ENCODE measurements at places on chromosomes 2 and 18. TPM values are rescaled to one million over a fixed set of nuclear protein-coding genes. Genes with fewer than 3 reads are reported as not detected.

GRCh38 chr2:25512707-25513106 is 160.7 kb downstream of the DTNB start:
- H3K36me3 ChIP-seq = no peaks in the 10 kb centered on the region
- no peak for DNase-seq

- H3K27ac ChIP-seq = no peak overlapping the region
- H3K36me3 ChIP-seq = no peaks in the 10 kb centered on the region
- no peaks in the 10 kb centered on the region for H3K27me3 ChIP-seq
Measured at GRCh38 chr2:96965781-96966514, 20.4 kb downstream of the FAM178B start.

DNA sequence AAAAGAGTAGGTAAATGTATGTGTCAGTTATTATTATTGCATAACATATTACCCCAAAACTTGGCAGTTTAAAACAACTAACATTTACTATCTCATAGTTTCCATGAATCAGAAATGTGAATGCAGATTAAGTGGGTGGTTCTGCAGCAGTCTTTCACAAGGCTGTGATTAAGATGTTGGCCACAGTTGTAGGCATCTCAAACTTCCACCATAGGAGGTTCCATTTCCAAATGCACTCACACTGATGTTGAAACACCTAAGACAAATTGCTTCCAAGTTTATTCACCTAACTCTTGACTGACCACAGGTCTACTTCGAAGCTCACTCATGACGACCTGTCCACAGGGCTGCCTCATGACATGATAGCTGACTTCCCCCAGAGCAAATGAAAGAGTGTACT is 360.8 kb downstream of the GRB14 start:
- DNase-seq = no peak
- no peak overlapping the region for H3K27ac ChIP-seq
- H3K27me3 ChIP-seq = no peaks in the 10 kb centered on the region
- no peak overlapping the region for H3K4me3 ChIP-seq
- H3K4me1 ChIP-seq = no peaks in the 10 kb centered on the region

The UPP2 gene
- not detected for total RNA-seq

DNA sequence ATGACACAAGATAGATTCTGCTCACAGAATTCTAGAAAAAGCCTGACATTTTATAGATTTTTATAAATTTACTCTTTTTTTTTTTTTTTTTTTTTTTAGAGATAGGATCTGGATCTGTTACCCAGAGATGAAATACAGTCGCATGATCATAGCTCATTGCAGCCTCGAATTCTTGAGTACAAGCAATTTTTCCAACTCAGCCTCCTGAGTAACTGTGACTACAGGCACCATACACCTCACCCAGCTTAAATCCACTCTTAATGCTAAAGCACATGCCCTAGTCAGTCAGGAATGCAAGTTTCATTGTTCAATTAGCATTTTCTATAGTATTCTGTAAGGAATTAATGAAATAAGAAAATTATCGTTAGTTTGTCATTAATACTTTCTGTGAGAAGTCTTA is 32.1 kb upstream of the WDR75 start:
- H3K27ac ChIP-seq = no peak overlapping the region
- H3K4me1 ChIP-seq = peaks cover 22% of the 10 kb centered on the region
- no peak overlapping the region for H3K4me3 ChIP-seq
- DNase-seq = no peak

DNA sequence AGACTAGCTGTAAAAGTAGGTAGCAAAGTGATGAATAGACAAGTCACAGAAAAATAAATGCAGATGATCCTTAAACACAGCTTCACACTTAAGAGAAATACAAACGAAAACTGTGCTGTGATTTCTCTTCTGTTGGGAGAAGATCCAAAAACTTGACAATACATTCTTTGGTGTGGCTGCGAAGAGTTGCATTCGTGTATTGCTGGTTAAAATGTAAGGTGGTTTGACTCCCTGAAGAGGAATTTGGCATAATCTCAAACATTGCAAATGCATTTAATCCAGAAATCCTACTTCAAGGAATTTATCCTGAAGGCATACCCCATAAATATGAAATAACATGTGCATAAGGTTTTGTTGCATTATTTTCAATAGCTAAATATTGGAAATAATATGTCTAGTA is 7.1 kb downstream of the CCNYL1 start:
- no peak overlapping the region for H3K27ac ChIP-seq
- no peak overlapping the region for H3K4me3 ChIP-seq
- no peak for DNase-seq
- no peaks in the 10 kb centered on the region for H3K4me1 ChIP-seq

DNA sequence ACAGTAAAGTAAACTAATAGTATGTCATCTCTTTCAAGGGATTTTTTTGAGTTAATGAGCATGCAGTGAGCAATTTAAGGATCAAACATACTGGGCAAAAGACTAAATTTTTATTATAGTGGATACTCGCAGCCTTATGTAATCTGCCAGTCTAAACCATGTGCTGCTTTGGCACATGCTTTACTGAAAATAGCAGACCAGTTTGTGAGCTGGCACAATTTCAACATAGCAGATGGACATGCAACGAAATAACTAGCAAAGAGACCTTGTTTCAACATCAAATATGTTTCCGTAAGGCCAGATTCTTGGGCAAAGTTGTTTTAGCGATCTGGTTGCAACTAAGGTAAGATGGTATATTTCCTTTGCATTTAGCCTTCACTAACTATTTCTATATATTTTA is 807.3 kb downstream of the NR4A2 start:
- no peaks in the 10 kb centered on the region for H3K36me3 ChIP-seq
- H3K4me3 ChIP-seq = no peak overlapping the region
- no peaks in the 10 kb centered on the region for H3K27me3 ChIP-seq
- H3K27ac ChIP-seq = no peak overlapping the region
- no peaks in the 10 kb centered on the region for H3K4me1 ChIP-seq

DNA sequence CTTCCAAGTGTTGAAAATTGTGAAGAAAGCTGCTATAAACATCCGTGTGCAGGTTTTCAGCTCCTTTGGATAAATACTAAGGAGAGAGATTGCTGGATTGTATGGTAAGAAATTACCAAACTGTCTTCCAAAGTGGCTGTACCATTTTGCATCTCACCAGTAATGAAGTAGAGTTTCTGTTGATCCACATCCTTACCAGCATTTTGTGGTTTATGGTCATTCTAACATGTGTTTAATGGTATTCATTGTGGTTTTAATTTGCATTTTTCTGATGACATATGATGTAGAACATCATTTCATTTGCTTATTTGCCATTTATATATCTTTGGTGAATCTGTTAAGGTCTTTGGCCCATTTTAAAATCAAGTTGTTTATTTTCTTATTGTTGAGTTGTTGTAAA is 260.7 kb downstream of the SPAG16 start:
- no peaks in the 10 kb centered on the region for H3K36me3 ChIP-seq
- H3K4me1 ChIP-seq = no peaks in the 10 kb centered on the region
- H3K4me3 ChIP-seq = no peak overlapping the region
- H3K27ac ChIP-seq = no peak overlapping the region
- H3K27me3 ChIP-seq = no peaks in the 10 kb centered on the region

The EML6 gene
- total RNA-seq = not detected

DNA sequence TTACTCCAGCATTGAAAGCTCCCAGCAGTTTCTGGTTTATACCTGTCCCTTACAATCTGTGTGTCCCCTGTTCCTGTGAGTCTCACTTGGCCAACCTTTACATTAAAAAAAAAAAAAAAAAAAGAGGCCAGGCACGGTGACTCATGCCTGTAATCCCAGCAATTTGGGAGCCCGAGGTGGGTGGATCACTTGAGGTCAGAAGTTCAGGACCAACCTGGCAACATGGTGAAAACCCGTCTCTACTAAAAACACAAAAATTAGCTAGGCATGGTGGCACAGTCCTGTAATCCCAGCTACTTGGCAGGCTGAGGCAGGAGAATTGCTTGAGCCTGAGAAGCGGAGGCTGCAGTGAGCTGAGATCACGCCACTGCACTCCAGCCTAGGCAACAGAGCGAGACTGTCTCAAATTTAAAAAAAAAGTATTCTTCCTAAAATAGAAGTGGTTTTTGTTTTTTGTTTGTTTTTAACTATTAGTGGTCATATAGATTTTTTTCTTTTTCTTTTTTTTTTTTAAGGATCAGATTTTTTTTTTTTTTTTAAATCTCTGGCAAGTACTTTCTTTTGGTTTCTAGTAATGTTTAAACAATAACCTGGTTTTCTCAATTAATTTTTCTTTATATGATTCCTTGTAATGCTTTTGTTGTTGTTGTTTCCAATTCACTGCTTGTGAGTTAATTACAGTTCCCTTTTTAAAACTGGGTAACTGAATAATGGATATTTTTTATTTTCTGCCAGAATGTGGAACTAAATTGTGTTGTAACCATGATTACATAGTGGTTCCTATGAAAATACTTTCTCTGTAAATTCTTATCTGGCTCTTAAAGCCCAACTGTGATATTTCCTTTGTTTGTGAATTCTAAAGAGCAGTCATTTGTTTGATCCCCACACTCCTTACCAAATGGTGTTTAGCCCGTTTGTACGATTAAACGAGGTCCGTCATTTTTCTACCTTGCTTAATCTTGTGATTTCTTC is 116.8 kb downstream of the CTAGE1 start:
- peaks cover 7% of the 10 kb centered on the region for H3K4me1 ChIP-seq
- H3K27me3 ChIP-seq = no peaks in the 10 kb centered on the region
- no peaks in the 10 kb centered on the region for H3K36me3 ChIP-seq
- DNase-seq = no peak

- no peak overlapping the region for H3K4me3 ChIP-seq
- no peaks in the 10 kb centered on the region for H3K4me1 ChIP-seq
- H3K27me3 ChIP-seq = no peaks in the 10 kb centered on the region
- DNase-seq = no peak
- no peak overlapping the region for H3K27ac ChIP-seq
Measured at GRCh38 chr18:49100226-49100968, 149.6 kb upstream of the SMAD7 start.

DNA sequence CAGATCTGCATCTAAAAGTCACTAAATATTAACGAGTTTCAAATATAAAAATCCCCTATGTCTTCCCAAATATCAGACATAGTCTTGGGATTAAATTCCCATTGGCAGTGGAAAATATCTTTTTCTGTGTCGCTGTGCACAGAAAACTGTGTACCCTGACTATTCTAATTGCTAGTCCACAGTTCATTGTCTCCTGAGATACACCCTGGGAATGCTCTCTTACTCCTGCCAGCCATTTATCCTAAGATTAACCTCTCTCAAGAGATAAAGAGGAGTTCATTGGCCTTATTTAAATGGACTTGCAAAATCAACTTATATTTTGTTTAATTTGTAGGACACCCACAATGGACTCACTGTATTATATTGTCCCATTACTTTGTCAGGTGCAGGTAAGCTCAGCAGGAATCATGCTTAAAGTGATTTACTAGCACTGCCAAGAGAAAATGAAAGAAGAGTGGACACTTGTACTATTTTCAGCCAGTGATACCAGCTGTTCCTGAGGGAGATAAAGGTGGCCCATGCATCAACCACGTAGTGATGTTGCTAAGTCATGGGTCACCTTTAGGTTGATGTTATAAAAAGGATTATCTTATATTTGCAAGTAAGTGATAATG is 553.8 kb downstream of the PIK3C3 start:
- no peaks in the 10 kb centered on the region for H3K36me3 ChIP-seq
- no peak for DNase-seq
- H3K27me3 ChIP-seq = no peaks in the 10 kb centered on the region
- no peak overlapping the region for H3K4me3 ChIP-seq
- H3K27ac ChIP-seq = no peak overlapping the region

The AQP12B gene
- not detected for total RNA-seq

GRCh38 chr2:85584354-85584856 is at the start of gene VAMP5:
Gene VAMP5, plus strand, starts transcription at chr2:85584431. Its CDS starts 60 bp downstream, at chr2:85584491.
- peak within 1 kb of the TSS; percentile 61 for H3K4me3 ChIP-seq
- peaks cover 32% of the 10 kb centered on the region for H3K4me1 ChIP-seq
- no peaks in the 10 kb centered on the region for H3K36me3 ChIP-seq
- DNase-seq = no peak
- H3K27ac ChIP-seq = peak within 1 kb of the TSS; percentile 95

- no peaks in the 10 kb centered on the region for H3K4me1 ChIP-seq
- H3K36me3 ChIP-seq = no peaks in the 10 kb centered on the region
Measured at GRCh38 chr18:77512152-77512551, 262.5 kb downstream of the GALR1 start.

- H3K4me1 ChIP-seq = no peaks in the 10 kb centered on the region
- H3K27me3 ChIP-seq = no peaks in the 10 kb centered on the region
Measured at GRCh38 chr2:116489292-116489691, 1325.2 kb upstream of the DDX18 start.

The COL3A1 gene
- total RNA-seq = 411 TPM

GRCh38 chr2:106269591-106270291 is 75.6 kb upstream of the UXS1 start:
- H3K27me3 ChIP-seq = no peaks in the 10 kb centered on the region
- no peaks in the 10 kb centered on the region for H3K4me1 ChIP-seq
- H3K4me3 ChIP-seq = peak overlapping the region; percentile 59
- H3K36me3 ChIP-seq = no peaks in the 10 kb centered on the region

The DSEL gene
- total RNA-seq = 19.1 TPM

The FAM228B gene
- 144 TPM for total RNA-seq

The TWIST2 gene
- total RNA-seq = 108 TPM

GRCh38 chr2:195413944-195414343 is 243.1 kb upstream of the SLC39A10 start:
- no peaks in the 10 kb centered on the region for H3K27me3 ChIP-seq
- DNase-seq = no peak
- H3K36me3 ChIP-seq = no peaks in the 10 kb centered on the region
- no peak overlapping the region for H3K4me3 ChIP-seq
- no peaks in the 10 kb centered on the region for H3K4me1 ChIP-seq
- H3K27ac ChIP-seq = no peak overlapping the region

GRCh38 chr2:30872797-30873196 is 65.6 kb upstream of the CAPN13 start:
- no peaks in the 10 kb centered on the region for H3K4me1 ChIP-seq
- no peaks in the 10 kb centered on the region for H3K27me3 ChIP-seq
- H3K27ac ChIP-seq = no peak overlapping the region
- no peak overlapping the region for H3K4me3 ChIP-seq
- DNase-seq = no peak

DNA sequence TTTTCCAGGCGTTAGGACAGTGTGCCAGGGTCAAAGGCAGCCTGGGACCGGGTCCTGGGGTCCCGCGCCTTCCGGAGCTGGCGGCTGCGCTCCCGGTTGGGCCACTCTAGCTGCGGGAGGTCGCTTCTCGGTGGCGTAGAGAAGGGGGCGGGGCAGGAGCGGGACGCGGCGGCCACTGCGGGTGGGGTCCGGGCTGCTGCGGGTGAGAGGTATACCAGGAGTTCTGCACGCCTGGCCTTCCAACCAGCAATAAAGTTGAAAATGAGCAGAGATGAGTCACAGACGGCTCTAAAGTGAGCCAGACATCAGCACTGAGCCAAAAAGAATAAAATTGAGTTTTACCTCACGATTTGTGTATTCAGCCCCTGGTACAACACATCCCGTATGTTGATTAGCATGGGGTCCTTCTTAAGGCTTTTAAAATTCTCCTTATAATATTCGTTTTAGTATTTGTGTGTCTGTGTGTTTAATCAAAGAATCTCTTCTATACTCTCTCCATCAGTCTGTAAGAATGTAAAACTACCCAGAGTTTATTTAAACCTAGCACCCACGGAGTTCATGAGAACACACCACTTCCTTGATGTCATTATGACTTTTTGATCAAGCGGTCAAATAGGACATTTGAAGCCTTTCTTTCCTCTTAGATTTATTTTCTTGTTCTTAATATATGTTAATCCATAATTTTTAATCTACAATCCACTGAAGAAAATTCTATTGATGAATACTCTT is at the start of gene C1GALT1C1L:
C1GALT1C1L (minus strand) TSS at position 108 of the 729 bp plus-strand sequence; CDS start at position 1, 107 bp downstream.
- peak; percentile 76 for DNase-seq
- H3K4me1 ChIP-seq = no peaks in the 10 kb centered on the region
- H3K27ac ChIP-seq = no peak within 1 kb of the TSS
- no peaks in the 10 kb centered on the region for H3K27me3 ChIP-seq

GRCh38 chr2:1692342-1692741 is 52.0 kb downstream of the PXDN start:
- no peak overlapping the region for H3K27ac ChIP-seq
- no peak overlapping the region for H3K4me3 ChIP-seq
- H3K27me3 ChIP-seq = no peaks in the 10 kb centered on the region
- DNase-seq = no peak
